DMS79 (cell line): ENCODE measurements at places on chromosomes 7 and 10.

DNA sequence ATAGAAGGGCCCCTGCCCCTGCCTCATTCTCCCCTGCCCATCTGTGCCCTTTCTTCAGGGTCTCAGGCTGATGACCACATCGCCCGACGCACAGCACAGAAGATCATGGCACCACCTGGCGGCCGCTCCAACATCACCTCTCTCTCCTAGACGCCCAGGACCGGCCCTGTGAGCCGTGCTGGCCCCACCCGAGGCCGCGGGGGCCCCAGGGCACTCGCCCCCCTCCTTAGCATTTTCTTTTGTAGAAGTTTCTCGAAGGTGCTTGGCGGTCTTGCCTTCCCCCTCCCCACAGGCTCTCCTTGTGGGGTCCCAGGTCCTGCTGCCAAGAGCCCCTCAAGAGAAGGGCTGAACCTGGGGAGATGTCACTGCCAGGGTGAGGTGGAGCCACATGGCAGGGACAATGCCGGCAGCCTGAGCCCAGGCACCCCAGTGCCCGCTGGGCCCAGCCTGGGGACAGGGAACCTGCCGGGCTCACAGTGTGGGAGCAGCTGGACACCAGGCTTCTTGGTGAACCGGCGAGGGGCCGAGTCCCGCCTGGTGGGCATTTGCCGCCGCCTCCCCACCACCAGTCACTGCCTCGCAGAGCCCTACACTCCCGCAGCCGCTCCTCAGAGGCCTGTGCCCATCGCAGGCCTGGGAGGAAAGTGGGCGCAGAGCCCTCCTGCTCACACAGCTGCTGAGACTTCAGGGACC is 18.2 kb downstream of the DPYSL4 start:
- DNase-seq, result no peak

- DNase-seq, result no peak
These were observed 196.4 kb downstream of the FRMD4A start for GRCh38 chr10:14134275-14134674.

DNA sequence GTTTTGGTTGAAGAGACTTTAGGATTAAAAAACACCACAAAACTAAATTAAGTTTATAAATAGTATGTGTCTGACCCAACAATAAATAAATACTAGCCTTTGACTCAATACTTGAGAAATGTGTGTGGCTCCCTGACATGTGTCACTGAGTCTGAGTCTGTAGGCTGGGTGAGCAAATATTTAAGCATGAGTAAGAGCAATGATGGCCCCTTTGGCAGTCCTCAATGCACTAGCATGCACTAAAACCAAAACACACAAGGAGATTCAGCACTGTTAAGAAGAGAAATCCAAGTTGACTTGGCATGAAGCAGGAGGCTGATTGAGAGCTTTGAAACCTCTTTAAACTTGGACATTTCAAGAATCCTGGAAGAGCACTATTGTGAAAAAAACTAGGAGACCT is 37.1 kb downstream of the CCDC71L start:
- no peak for DNase-seq

GRCh38 chr10:102185811-102186527 is 33.8 kb downstream of the NOLC1 start:
- no peak for DNase-seq

DNA sequence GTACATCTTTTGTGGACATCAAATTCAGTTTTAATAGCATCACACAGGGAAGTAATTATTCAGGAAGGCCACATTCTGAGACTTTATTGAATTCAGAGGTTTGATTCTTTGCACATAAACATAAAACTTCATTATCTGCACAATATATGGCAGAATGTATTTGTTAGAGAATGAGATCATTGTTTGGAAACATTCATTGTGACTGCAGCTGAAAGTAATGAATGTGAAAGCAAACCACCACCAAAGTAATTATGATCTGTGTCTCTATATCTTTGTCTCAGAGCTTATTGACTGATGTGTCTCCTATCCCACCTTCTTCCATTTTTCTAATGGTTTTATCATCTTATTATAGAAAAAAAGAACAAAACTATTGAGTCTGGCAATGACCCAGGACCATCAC is 340.9 kb upstream of the PCDH15 start:
- DNase-seq, result no peak

DNA sequence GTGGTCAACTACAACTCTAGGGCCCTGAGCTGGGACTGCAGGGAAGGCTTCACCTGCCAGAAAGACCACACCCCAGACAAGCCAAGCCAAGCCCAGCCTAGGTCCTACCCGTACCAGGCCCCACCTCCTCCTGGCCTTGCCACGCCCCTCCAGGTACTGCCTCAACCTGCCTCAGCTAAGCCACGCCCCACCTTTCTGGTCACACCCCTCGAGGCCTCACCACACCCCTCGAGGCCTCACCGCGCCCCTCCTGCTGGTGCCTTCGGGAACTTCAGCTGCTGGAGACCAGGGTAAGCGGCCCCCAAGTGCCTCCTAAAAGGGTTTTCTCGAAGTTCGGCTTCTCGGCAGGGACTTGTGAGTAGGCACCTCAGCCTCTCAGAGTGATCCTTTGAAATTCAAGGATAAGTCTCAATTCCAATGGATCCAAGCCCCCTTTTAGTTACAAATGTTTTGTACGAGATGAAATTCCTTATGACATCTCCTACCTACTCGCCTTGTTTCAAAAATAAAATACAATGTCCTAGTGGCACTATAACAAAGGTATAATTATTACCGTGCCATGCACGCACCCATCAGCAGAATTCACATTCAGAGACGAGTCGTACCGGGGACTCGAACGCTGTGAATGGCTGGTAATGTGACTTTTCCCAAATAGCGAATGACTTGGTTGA is 171.2 kb downstream of the ARHGAP21 start:
- no peak for DNase-seq

DNA sequence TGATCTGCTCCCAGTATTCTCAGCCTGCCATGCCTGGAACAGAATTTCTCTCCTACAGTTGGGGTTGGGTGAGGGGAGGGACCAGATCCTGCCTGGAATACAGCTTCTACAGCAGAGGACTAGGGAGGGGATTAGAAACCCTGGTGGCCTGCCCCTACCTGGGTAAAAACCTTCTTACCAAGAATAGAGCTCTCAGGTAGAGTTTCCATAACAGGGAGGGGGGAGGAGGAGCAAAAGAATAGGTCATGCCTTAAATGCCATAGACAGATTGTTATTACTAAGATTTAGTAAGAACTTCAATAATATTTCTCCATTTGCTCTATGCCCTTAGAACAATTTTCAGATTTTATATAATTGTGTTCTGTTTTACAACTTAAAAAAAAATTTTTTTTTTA is 33.5 kb upstream of the TSPAN33 start:
- no peak for DNase-seq

DNA sequence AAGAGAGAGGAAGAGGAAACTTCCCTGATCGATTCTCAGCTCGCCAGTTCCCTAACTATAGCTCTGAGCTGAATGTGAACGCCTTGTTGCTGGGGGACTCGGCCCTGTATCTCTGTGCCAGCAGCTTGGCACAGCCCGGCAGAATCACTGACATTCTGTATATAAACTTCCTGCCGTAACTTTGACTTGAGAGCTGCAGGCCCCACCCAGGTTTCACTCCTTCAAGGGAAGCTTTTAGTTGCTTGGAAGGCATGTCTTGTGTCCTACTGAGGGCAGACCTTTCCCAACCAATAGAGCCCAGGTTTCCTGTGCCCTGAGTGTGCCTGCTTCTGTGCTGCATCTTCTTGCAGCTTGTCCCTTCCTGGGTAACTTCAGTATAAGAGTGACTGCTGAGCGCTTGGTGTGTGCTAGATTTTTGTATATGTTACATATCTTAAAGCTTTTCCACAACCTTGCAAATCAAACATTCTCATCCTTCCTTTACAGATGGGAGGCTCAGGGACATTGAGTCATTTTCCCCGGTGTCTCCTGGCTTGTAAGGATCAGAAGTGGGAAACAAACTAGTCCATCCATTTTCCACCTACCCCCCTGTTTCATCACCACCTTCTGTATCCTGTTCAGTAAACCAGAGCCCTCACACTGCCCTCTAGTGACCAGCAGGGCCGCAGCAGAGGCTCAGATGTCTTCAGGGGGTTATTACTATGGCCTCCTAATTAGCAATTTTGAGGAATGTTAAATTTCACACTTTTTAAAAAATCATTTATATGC is 225.2 kb upstream of the PRSS58 start:
- no peak for DNase-seq
